Muscle of arm (tissue), 14 donors: ENCODE measurements at places on chromosomes 6 and 20. TPM values are rescaled to one million over a fixed set of nuclear protein-coding genes. Genes with fewer than 3 reads are reported as not detected.

DNA sequence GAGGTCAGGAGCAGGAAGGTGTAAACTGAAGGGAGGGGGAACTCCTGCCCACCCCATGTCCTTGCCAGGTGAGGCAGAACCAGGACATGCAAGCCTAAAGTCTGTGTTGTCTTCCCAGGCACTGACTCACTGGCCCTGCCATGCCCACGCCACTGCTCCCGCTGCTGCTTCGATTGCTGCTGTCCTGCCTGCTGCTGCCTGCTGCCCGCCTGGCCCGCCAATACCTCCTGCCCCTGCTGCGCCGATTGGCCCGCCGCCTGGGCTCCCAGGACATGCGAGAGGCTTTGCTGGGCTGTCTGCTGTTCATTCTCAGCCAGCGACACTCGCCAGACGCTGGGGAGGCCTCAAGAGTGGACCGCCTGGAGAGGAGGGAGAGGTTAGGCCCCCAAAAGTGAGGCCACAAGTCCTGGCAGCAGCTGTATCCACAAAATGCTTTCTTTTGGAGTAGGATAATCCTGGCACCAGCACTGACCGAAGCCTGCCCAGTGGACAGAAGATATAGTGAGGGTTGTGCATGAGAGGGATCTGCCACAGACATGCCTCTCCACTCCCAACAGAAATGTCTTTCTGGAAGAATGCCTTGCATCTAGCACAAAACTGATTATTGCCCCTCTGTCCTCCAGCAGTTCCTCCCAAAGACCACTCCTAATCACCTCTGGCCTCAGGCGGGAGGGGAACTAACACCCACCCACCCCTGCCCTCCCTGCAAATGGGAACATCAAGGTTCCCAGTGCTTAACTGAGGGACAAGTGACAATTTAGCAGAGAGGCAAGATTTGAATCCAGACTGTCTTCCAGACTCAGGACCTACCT is 812 bp downstream of the MYMX start:
- DNase-seq: no peak

DNA sequence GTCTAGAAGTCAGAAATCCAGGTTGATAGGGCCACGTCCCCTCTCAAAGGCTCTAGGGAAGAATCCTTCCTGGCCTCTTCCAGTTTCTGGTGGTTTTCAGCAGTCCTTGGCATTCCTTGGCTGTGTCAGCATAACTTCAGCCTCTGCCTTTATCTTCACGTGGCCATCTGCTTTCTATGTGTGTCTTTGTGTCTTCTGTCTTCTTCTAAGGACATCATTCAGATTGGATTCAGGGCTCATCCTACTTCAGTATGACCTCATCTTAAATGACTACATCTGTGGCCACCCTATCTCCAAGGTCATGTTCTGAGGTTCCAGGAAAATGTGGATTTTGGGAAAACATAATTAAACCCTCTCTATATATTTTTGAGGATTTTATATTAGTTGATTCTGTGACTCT is 23.0 kb downstream of the C6orf89 start:
- no peak for DNase-seq

The EDN1 gene
- 1.6 TPM for polyA plus RNA-seq

DNA sequence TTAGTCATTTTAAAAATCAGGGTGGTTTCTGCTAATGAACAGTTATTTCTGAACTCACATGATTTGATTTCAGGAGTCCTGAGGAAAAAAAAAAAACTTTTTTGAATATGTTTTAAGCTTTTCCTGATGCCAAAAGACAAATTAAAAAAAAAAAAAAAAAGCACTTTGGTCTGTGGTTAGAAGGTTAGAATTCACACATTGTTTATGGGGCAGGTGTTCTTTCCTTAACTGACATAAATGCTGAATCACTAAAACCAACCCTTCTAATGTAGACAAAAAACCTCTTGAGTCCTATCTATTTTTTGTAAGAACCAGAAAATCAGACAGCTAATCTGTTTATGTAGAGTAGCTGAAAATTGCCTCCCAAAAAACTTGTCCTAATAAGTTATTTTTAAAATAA is 20.4 kb downstream of the THEMIS start:
- no peak for DNase-seq

DNA sequence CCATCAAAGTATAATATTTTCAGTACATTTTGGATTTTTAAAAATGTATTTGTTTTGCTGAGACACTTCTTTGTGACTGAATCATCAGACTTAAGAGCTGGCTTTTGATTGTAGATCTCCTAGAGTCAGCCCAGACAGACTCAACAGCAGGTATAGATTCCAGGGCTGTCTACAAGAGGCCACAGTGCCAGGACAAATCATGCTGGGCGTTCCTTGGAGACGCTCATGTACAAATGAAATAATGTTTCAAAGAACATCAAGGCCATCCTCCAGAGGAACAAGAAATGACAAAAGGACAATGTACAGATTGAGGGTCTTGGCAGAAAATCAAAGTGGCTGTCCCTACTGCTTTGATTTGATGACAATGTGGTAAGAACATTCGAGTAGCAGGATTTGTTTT is 369.3 kb downstream of the GRIK2 start:
- no peak for DNase-seq

The BHLHE23 gene
- not detected for polyA plus RNA-seq

GRCh38 chr6:134934793-134935485 is 15.0 kb downstream of the ALDH8A1 start:
- DNase-seq: no peak

GRCh38 chr6:81216668-81217067 is 535.8 kb downstream of the TENT5A start:
- DNase-seq: no peak

- no peak for DNase-seq
These were observed 6.7 kb downstream of the DNPH1 start for GRCh38 chr6:43222418-43223059.

DNA sequence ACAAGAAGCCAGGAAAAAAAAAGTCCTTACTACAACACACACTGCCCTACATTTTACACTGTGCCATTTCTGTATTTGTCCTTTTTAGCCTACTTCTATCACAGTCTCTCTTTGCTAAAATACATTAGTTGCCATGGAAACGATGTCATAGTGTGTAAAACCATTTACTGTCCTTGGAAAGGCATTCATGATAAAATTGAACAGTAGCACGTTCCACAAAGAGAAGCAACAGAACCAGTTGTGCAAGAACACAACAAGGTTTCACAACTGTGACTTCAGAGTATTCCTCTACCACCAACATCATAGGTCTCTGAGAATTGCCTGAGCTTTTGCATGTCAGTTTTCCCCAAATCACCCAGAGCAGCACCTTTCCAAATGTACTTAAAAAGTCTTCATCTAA is 20.5 kb downstream of the FYN start:
- DNase-seq: no peak

GRCh38 chr6:124512431-124512830 is 449.8 kb upstream of the RNF217 start:
- DNase-seq: no peak

GRCh38 chr6:13377054-13377758 is 48.9 kb upstream of the TBC1D7 start:
- no peak for DNase-seq

DNA sequence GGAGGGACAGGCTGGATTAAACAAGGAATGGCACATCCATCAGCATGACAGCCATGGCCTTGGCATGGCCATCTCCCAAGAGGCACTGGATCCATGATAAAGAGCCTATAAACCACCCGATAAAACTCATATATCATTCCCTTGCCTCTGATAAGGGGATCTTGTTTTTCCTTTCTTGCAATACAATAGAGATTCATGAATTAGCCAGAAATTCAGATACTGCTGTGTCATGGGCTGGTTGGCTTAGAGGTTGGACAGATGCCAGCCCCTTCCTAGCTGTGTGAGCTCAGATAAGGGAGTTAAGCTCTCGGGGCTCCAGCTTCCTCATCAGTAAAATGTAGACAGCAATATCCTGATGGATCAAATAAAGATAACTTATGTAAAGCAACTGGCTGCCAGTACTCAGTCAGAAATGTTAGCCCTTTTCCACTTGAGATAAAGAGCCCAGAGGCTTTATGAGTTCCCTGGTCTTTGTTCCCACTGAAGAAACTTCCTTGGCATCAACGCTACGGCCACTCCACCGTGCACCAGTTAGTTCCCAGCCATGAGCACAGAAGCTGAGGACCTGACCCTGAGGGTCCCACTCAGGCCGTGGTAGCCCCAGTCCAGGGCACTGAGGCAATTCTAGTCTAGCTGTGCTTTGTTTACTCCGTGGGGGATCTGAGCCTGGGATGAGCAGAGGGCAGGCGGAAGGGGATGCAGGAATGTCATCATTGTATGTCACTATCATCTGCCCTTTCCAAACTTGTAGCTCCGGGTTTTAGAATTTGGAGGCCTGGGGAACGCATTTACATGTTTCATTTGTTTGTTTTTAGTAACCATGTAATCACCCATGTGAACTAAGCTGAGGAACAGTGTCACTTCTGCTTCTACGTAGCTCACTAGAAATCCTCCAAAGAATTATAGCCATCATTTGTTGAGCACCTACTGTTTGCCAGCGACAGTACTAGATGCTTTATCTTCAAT is 67.2 kb upstream of the TBC1D7 start:
- peak; percentile 36 for DNase-seq

The FOXS1 gene
- not detected for polyA plus RNA-seq

GRCh38 chr6:97630604-97631003 is 347.6 kb upstream of the MMS22L start:
- DNase-seq: no peak

DNA sequence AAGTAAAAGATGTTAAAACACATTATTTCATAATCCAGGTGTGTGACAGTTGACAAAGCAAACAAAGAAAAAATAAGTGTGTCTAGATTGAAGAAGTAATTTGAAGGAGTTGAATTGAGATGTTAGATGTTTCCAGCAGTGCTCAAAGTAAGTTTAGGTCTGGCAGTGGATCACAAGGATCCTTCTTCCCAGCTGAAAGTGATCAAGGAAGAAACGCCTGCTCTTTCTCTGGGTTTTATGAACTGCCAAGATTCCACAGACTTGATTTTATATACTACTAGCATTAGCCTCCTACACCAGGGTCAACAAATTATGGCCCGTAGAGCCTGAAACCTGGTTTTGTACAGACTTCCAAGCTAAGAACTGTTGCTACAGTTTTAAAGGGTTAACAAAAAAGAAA is 30.3 kb downstream of the STX7 start:
- no peak for DNase-seq

DNA sequence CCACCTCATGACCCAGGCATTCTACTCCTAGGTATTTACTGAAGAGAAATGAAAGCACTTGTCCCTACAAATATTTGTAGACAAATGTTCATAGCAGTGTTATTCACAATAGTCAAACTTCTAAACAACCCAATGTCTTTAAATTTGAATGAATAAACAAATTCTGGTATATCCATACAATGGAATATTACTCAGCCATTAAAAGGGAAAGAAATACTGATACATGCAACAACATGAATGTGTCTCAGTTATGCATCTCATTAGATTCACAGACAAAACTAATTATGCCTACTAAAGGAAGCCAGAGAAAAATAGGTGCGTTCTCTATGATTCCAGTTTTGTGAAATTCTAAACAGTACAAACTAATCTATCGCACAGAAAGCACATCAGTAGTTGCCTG is 30.7 kb downstream of the MDFI start:
- DNase-seq: no peak

DNA sequence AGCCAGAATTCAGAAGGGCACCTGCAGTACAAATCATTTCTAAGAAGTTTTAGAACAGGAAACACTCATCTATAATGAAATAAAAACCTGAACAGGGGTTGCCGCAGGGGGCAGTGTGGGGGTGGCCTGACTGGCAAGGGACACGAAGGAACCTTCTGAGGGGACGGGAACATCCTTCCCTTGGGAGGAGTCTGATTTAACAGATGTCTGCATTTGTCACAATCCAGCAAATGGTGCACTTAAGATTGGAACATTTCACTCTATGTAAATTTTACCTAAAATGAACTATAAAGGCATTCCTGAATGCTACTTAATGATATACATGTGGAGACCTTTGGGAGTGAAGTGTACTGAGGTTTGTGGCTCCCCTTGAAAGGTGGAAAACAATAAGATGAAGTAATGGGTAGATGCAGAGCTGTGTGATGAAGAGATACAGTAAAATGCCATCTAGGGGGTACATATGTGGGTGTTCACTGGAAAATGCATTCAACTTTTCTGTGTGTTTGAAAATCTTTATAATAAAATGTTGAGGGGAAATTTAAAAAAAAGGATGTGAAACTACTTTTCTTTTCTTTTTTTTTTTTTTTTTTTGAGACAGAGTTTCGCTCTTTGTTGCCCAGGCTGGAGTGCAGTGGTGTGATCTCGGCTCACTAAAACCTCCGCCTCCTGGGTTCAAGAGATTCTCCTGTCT is 89.5 kb downstream of the SNX5 start:
- DNase-seq: no peak

The ZC2HC1B gene
- polyA plus RNA-seq: 0.83 TPM

GRCh38 chr20:38997622-38998021 is 35.5 kb downstream of the DHX35 start:
- no peak for DNase-seq

The GID8 gene
- 30.1 TPM for polyA plus RNA-seq

The SLC13A3 gene
- polyA plus RNA-seq: not detected

The OR2B2 gene
- polyA plus RNA-seq: not detected

DNA sequence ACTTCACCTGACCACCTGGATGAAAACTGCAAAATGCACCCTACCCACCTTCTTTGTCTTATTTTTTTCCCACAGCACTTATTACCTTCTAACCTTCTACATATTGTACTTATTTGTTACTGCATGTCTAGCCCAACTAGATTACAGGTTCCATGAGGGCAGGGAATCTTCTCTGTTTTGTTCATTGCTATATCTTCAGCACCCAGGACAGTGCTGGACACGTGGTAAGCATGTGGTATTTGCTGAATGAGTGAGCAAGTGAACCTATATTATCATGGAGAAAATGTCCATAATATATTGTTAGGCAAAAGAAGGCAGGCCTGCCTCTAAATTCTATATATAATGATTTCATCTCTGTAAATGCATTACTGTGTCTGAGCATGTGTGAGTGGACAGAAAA is 107.0 kb downstream of the TRERF1 start:
- no peak for DNase-seq

- no peak for DNase-seq
These were observed 560.4 kb upstream of the JAG1 start for GRCh38 chr20:11234181-11234580.

- no peak for DNase-seq
These were observed 10.6 kb upstream of the TTPAL start for GRCh38 chr20:44465001-44465560.

The CD2AP gene
- polyA plus RNA-seq: 14.7 TPM

The CYP39A1 gene
- polyA plus RNA-seq: 2.5 TPM
